ENCODE measurements at places on chromosomes 3 and 15. TPM values are rescaled to one million over a fixed set of nuclear protein-coding genes. Genes with fewer than 3 reads are reported as not detected.

Gene PLXNB1
- total RNA-seq, result 118 TPM

Gene WDR93
- total RNA-seq, result not detected

Gene STAB1
- 50.4 TPM for total RNA-seq

Gene OIP5
- total RNA-seq, result not detected

GRCh38 chr3:184737063-184737462 lies 25.2 kb upstream of the MAGEF1 start:
- no peaks in the 10 kb centered on the region for H3K4me1 ChIP-seq
- no peaks in the 10 kb centered on the region for H3K36me3 ChIP-seq
- DNase-seq, result no peak
- no peaks in the 10 kb centered on the region for H3K27me3 ChIP-seq

- H3K36me3 ChIP-seq, result no peaks in the 10 kb centered on the region
- H3K4me1 ChIP-seq, result no peaks in the 10 kb centered on the region
- DNase-seq, result no peak
- no peak overlapping the region for H3K27ac ChIP-seq
- H3K27me3 ChIP-seq, result no peaks in the 10 kb centered on the region
Measured at GRCh38 chr15:70056091-70056680, 41.5 kb downstream of the TLE3 start.

Gene SPESP1
- total RNA-seq, result 2.1 TPM

Gene ZNF662
- total RNA-seq, result 4.0 TPM

DNA sequence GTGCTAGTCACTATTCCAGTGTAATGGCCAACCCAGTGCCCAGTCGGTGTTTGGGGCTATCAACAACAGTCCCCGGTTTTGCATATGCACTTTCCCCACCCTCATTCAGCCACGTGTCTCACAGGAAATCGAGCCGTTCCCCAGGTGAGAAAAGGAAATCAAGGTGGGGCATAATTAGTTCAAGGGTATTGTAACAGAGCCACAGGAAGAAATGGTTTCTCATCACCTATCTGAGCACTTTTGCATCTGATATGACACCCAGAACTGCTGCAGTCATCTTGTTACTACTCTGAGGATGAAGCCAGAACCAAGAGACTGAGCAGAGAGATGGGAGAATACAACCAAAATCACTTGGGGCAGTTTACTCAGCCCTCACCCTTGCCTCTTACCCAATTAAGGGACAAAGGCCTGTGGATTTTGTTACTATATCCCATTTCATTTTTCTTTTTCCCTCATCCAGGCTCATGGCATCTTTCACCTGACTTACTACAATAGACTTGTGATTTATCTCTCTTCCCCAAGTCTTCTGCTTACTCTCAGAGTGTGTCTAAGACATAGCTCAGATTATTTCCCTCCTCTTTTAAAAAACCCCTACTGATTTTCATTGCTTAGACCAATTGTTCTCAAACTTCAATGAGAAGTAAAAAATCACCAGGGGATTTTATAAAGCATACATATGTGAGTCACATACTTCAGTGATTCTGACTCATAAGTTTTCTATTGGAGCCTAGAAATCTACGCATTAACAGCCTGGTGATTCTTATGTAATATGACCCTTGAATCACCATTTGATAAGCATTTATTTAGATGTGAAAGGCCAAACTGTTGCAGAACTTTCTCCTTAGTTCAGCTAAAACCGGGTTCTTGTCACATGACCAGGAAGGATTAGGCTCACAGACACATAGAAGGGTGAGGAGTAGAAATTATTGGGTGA lies 40.5 kb downstream of the TRAT1 start:
- no peaks in the 10 kb centered on the region for H3K36me3 ChIP-seq
- H3K27ac ChIP-seq, result no peak overlapping the region
- H3K4me3 ChIP-seq, result no peak overlapping the region
- H3K4me1 ChIP-seq, result no peaks in the 10 kb centered on the region
- DNase-seq, result no peak

Gene ITPKA
- 0.33 TPM for total RNA-seq

- no peak overlapping the region for H3K4me3 ChIP-seq
- H3K36me3 ChIP-seq, result no peaks in the 10 kb centered on the region
- peaks cover 12% of the 10 kb centered on the region for H3K4me1 ChIP-seq
- H3K27ac ChIP-seq, result no peak overlapping the region
Measured at GRCh38 chr3:152374262-152374990, 105.7 kb downstream of the MBNL1 start.

Gene AP3B2
- 3.9 TPM for total RNA-seq

Gene ARPC4
- total RNA-seq, result 57.1 TPM

- DNase-seq, result no peak
- H3K36me3 ChIP-seq, result no peaks in the 10 kb centered on the region
- H3K27me3 ChIP-seq, result no peaks in the 10 kb centered on the region
- H3K4me3 ChIP-seq, result no peak overlapping the region
- H3K4me1 ChIP-seq, result no peaks in the 10 kb centered on the region
Measured at GRCh38 chr3:8755564-8756237, 13.7 kb downstream of the OXTR start.

- no peak overlapping the region for H3K4me3 ChIP-seq
- no peaks in the 10 kb centered on the region for H3K4me1 ChIP-seq
- no peak for DNase-seq
- H3K36me3 ChIP-seq, result no peaks in the 10 kb centered on the region
- H3K27ac ChIP-seq, result no peak overlapping the region
Measured at GRCh38 chr3:69579306-69580041, 159.8 kb upstream of the MITF start.

DNA sequence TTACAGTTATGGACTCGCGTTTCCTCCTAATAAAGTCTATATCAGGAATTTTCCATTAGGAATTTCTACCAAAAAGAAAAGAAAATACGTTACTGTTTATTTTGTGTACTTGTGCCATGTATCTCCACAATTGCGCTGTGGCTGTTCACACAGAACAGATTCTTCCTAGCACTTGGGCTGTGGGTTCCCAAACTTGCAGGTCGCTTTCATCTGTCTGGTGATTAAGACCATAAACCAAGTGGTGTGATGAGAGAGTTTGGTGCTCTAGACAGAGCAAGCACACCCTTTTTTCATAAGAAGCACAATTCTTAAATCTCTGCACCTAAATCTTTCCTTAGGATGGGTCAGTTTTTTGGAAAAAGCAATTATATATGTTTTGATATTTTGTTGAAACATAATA lies 203.3 kb downstream of the TP63 start:
- no peak overlapping the region for H3K27ac ChIP-seq
- H3K27me3 ChIP-seq, result no peaks in the 10 kb centered on the region
- no peak overlapping the region for H3K4me3 ChIP-seq

DNA sequence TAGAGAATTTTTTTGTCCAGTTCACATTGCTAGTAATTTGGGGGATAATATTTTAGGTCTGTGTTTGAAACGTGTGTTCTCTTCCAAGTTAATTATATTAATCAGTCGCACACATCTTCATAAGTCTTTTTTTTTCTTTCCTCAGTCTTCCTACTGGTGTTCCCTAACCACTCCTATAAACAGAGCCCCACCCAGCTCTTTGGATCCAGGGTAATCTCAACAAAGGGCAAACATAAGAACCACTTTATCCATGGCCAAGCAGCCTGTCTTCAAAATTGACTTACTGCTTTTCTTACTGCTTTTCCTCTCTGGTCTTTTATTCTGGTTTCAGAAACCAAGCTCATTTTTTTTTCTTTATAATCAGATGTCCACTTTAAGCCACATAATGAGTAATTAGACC lies 266.8 kb upstream of the NECTIN3 start:
- DNase-seq, result no peak
- H3K36me3 ChIP-seq, result no peaks in the 10 kb centered on the region
- no peak overlapping the region for H3K27ac ChIP-seq
- H3K4me1 ChIP-seq, result no peaks in the 10 kb centered on the region
- no peaks in the 10 kb centered on the region for H3K27me3 ChIP-seq

DNA sequence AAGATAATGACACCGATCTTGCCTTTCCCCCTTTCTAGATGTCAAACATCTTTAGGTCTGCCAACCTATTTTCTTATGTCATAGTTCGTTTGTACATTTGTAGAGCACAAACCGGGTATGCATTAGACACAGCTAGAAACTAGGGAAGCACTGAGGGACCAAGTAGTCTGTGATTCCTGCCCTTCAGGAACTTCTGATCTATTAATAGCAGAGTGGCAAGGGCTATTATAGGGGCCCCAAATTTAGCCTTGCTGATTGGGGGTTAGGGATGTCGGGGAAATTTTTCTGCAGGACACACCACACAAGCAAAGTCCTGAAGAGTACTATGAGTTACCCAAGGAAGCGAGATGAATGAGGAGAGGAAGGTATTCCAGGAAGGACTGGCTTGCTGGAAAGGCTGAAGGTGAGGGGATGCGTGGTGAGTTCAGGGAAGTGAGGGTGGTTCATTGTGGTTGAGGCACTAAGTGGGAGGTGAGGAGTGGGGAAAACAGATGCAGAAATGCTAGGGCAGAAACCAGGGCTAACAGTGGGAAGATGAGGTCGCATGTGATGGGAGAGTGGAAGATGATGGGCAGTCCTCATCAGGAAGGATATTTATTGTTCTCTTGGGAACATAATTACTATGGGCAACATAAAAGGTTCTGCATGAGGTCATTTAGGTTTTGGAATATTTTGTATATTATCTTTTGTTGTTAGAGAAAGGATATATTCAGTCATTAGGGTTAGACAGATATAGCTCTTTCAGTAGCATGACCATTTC lies 144.3 kb downstream of the CMSS1 start:
- H3K4me3 ChIP-seq, result no peak overlapping the region
- H3K36me3 ChIP-seq, result no peaks in the 10 kb centered on the region
- no peak overlapping the region for H3K27ac ChIP-seq
- no peaks in the 10 kb centered on the region for H3K27me3 ChIP-seq
- peaks cover 32% of the 10 kb centered on the region for H3K4me1 ChIP-seq
- DNase-seq, result no peak

Gene TRIM69
- total RNA-seq, result 2.6 TPM

DNA sequence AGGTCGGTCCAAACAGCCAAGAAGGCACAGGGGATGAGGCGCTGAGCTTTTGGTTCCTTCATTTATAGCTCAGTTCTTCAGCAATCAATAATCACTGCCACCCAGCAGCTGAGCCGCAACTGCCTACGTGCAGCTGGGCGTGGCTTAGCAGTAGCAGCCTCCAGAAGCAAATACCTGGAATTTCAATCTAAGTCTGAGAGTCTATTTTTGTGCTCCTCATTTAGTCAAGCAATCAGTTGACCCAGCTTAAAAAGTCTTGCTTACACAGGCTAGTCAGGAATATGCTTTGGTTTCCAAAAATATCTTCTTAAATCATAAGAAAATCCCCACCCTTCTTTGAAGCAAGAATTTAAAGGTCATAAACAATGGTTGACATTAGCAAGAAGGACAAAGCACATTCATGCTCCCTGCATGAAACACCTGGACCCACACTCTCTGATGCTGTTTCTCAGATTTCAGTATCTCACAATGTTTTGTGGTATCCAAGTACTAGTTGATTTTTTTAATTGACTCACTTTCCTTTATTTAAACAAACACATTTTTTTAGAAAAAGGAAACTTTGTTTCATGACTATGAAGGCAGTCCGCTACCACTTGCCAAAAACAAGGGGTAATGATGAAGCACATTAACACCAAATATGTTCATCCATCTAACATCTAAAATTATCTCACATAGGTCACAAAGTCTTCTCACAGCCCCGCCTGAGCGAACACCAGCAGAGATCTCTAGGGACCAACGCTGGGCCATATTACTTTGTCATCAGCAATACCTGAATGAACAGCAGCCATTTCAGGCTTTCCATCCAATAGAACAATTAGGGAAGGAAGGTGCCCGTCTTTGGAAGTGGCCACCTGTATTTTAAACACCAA lies 106.1 kb downstream of the OXNAD1 start:
- no peak overlapping the region for H3K27ac ChIP-seq
- no peak for DNase-seq
- H3K36me3 ChIP-seq, result no peaks in the 10 kb centered on the region
- H3K4me3 ChIP-seq, result no peak overlapping the region
- H3K4me1 ChIP-seq, result no peaks in the 10 kb centered on the region

Gene MYZAP
- 16.3 TPM for total RNA-seq

Gene C3orf22
- not detected for total RNA-seq

DNA sequence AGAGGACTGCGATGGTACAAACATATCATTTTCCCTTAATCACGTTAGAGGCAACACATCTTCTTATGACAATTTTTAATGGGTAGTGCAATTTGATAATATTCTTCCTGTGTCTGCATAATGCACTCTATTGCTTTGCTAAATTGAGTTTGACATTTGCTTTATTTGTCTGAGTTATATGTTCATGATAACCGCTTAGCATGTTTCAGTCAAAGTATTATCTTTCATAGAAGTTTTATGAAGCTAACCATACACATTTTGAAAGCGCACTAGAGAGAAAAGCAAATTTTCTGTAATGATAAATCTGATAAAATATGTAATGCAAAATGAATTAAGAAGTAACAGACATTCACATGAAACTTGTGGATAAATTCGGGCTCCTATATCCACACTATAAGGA lies 1276.9 kb downstream of the ZPLD1 start:
- no peak overlapping the region for H3K4me3 ChIP-seq
- no peaks in the 10 kb centered on the region for H3K36me3 ChIP-seq
- no peak for DNase-seq
- H3K4me1 ChIP-seq, result no peaks in the 10 kb centered on the region

DNA sequence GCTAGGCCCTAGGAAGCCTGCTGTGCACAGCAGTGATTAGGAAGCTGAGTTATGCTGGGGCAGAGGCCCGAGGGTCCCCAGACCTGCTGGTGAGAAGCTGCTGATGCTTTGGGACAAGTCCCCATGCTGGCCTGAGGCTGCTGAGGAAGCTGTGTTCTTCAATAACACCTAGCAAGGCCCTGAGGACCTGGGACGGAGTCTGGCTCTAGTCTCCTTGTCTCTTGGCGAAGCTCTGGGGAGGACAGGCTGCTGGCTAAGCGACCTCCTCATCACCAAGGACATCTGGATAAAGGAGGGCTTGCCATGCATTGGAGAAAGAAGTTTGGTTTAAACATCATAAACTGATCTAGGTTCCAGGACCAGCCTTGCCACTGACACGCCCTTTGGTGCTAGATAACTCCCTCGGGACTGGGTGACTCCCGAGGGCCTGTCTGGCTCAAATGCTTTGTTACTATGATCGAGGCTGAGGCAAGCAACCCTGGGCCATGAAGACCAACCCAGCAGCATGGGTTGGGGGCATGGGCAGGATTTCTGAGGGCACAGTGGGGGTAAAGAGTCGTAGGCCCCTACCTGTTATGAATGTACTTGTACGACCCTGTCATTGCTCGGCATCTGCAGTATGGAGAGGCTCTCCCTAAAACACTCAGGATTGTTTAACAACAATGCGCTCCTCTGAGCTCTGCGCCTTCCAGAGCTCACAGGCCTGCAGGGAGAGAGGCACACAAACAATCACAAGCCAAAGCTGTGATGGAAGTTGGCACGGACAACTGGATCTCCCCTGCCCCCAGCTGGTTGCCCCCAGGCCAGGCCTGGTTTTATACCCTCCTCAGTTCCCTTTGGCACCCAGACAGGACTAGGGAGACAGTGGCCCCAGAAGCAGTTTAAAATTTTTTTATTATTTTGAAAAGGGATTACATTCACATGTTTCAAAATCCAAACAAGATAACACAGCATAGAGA lies 64.4 kb downstream of the LINGO1 start:
- no peak overlapping the region for H3K4me3 ChIP-seq
- H3K36me3 ChIP-seq, result no peaks in the 10 kb centered on the region
- peaks cover 14% of the 10 kb centered on the region for H3K4me1 ChIP-seq
- H3K27me3 ChIP-seq, result no peaks in the 10 kb centered on the region
